ENCODE measurements at places on chromosomes 13 and 19. TPM values are rescaled to one million over a fixed set of nuclear protein-coding genes. Genes with fewer than 3 reads are reported as not detected.

The IGSF23 gene
- total RNA-seq, result not detected

The CADM4 gene
- 0.20 TPM for total RNA-seq

The TNNI3 gene
- not detected for total RNA-seq

The KLK12 gene
- not detected for total RNA-seq

The ZNF546 gene
- 6.1 TPM for total RNA-seq

The GIPC3 gene
- total RNA-seq, result 0.57 TPM

The ERICH4 gene
- not detected for total RNA-seq

The ZNF808 gene
- total RNA-seq, result 40.5 TPM

The ARHGEF1 gene
- 663 TPM for total RNA-seq

The EDNRB gene
- not detected for total RNA-seq

The SYT3 gene
- not detected for total RNA-seq

The ALOX5AP gene
- 88.7 TPM for total RNA-seq

The ZNF66 gene
- total RNA-seq, result 11.8 TPM

The FAM216B gene
- total RNA-seq, result not detected

The EPN1 gene
- 50.8 TPM for total RNA-seq

The CGB8 gene
- total RNA-seq, result not detected

The CCL25 gene
- 5.2 TPM for total RNA-seq

The SLITRK1 gene
- total RNA-seq, result not detected

The IL27RA gene
- 70.3 TPM for total RNA-seq

The GNA15 gene
- 23.6 TPM for total RNA-seq

The OR7D2 gene
- total RNA-seq, result not detected

The KCNN1 gene
- total RNA-seq, result not detected

The FBXO17 gene
- 0.35 TPM for total RNA-seq

The CEACAM3 gene
- total RNA-seq, result not detected

The HIPK4 gene
- total RNA-seq, result not detected

The TRMT1 gene
- 58.3 TPM for total RNA-seq

The ANO8 gene
- total RNA-seq, result 16.4 TPM

The PCDH17 gene
- total RNA-seq, result not detected

The PSG7 gene
- total RNA-seq, result not detected

The FBN3 gene
- total RNA-seq, result not detected
